Activated naive CD8-positive, alpha-beta T cell treated with anti-CD3 and anti-CD28 coated beads, Interleukin-2, amount 50 U/mL, for 16 hours (primary cell): ENCODE measurements at places on chromosomes 6 and 20.

GRCh38 chr6:109713097-109713496, 22.0 kb downstream of the FIG4 start:
- DNase-seq: no peak

- no peak for DNase-seq
Observed at GRCh38 chr6:73030791-73031782, 194.2 kb downstream of the KHDC1L start.

DNA sequence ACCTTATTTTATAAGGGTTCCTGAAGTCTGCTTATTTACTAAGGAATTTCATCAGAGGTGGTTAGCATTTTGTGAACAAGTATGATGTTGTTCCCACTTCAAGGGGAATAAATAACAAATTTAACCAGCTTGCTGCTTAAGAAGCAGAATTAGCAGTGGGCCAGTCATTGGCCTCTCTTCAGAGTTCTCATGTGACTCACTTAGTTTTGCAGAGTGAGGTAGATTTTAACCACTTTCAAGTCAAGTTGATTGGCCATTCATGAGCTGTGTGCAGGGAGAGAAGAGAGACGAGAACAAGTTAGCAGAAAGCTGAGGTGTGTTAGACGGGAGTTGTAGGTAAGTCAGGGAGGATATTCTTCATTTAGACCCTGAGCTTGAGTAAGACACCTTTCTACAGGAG, 18.1 kb downstream of the TOP1 start:
- DNase-seq: no peak

GRCh38 chr6:23940466-23940865, 185.5 kb upstream of the NRSN1 start:
- no peak for DNase-seq

DNA sequence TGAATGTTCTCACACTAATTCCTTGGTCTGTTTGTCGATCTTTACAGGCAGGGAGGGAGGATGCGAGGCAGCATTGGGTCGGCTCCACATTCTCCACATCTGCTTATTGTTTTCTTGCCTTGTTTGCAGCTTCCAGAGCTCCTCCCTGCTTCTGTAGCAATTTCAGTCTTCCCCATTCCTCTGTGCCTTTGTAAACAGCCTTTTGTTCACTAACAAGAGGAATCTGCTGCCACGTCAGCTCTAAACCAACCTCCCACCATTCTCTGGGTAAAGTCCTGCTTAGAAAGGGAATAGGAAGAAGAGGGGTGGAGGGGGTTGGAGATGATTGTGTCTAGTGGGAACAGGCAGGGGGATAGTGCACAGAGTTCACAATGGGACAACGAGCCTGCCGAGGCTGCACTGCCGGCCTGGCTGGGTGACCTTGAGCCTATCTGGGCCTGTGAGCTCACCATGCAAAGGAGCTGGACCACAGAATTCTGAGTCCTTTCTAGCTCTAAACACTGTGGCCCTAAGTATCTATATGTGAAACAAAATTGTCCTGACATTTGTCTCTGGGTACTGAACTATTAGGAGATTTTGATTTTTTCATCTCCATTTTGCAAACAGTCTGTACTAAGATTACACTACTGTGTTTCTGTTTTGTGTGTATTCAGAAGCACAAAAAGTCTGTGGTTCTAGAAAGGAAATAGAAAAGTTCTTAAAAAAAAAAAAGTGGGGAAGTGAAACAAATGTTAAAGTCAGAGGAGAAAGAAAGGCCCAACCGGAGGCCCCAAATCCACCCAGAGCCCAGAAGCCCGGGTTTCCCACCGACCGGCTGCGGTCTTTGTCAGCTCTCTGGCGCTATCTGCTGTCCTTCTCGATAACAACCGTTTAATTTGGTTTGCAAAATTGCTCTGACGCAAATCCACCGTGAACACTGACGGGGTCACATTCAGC, 1.4 kb upstream of the PRND start:
- DNase-seq: peak; percentile 43

- DNase-seq: no peak
Observed at GRCh38 chr6:126976253-126976797, 142.1 kb upstream of the RSPO3 start.

DNA sequence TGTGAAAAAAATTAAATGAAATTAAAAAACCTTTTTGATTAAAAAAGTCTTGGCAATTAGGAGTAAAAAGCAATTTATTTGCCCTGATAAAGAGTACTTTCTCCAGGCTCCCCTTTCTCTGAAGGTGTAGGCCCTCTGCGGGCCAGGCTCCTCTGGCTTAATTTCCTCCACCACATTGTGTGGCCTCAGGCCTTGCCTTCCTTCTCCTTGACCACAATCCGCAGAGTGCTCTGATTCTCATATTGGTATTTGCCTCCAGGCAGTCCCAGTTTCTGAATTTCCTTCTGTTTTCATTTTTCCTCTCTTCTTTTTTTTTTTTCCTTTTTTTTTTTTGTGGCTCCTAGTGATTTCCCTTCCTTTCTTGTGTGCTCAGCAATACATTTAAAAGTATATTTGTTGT, 96.4 kb downstream of the AIG1 start:
- no peak for DNase-seq

GRCh38 chr6:109236115-109237076, 141.1 kb downstream of the CEP57L1 start:
- DNase-seq: no peak

- no peak for DNase-seq
Observed at GRCh38 chr20:25301357-25301920, 53.6 kb downstream of the PYGB start.

- no peak for DNase-seq
Observed at GRCh38 chr6:103113416-103113815, 1719.9 kb downstream of the GRIK2 start.

- no peak for DNase-seq
Observed at GRCh38 chr6:4370066-4370465, 234.7 kb upstream of the ECI2 start.

- no peak for DNase-seq
Observed at GRCh38 chr6:165704045-165704748, 41.2 kb upstream of the PDE10A start.
